Activated T-cell treated with anti-CD3 and anti-CD28 coated beads, Interleukin-2, amount 50 U/mL, for 24 hours (primary cell): ENCODE measurements at places on chromosomes 5 and 9.
A peak's percentile ranks its signal among the peaks of the same experiment; 100 is the strongest.

- DNase-seq: no peak
Observed at GRCh38 chr9:101508211-101508610, 25.4 kb upstream of the RNF20 start.

- DNase-seq: no peak
Observed at GRCh38 chr5:177070536-177071191, 16.1 kb upstream of the FGFR4 start.

DNA sequence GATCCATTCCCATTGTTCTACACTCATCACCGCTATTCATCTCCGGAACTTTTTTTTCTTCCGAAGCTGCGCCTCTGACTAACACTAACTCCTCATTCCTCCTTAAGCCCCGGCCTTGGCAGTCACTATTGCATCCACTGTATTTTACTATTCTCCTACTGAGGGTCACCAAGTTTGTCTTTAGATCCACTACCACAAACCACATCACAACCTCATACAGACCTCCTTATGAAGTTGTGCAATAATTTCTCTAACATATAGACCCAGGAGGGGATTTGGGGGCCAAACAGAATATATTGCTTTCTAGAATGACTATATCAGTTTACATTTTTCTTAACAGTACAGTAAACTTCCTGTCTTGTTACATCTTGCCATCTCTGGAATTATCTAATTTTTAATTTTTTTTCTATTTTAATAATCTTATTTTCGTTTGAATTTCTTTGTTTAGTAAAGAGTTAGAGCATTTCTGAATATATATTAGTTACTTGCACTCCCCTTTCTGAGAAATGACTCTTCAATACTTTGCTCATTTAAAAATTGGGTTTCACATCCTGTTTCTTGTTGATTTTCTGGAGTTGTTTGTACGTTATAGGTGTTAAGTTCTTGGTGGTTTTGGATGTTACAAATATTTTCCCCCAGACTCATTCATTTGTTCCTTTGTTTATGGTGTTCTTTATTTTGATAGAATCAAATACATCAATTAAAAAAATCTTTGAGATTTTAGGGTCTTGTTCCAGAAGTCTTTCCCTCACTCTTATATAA lies 37.1 kb downstream of the DMRT2 start:
- no peak for DNase-seq

DNA sequence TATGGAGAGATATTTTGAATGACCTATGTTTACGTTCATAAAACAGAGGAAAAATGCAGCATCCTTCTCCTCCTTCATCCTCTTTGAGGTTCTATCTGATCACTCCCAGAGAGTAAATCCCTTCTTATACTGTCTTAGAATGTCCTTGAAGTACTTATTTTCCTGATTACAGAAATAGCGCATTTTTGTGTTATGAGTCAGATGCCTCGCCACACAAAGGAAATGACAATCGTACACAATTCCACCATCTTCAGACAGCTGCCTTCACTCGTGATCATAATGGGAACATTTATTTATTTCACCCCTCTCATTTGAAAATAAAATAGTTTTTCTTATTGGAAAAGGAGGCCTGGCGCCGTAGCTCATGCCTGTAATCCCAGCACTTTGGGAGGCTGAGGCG lies 2.4 kb upstream of the GLT6D1 start:
- no peak for DNase-seq

GRCh38 chr5:61624553-61625136 lies 292.6 kb downstream of the ZSWIM6 start:
- no peak for DNase-seq

DNA sequence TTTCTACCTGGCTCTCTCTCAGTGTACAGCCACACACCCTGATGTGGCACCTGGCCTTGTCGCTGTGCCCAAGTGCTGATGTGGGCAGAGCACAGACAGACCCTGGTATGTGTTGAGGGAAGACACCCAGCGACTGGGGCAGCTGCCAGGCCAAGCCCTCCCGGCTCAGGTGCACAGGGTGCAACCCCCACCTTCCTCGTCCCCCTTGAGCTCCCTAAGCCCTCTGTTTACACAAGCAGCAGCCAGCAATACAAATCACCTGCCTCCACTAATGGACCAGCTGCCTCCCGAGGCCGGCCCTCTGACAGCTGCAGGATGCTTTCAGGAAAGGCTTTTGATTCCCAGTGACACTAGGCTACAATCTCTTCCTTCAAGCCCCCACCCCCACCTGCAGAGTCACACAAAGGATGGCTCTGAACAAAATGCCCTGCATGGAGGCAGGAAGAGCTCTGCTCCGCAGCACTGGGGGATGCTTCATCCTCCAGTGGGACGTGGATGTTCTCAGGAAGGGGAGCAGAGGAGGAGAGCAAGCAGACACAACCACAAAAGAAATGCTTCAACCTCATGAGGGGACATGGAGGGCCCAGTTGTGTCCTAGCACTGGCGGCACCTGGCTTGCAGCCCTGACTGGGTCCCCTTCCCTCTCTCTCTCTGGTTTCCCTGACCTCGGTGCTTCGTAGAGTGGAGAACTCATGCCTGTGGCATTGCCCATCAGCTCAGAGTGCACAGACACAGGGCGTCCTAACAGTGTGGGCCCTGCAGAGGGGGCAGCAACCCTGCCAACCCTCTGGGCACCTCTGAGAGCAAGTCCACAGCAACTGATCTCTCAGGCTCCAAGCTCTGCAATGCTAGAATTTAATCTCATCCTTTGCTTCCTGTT lies 140.8 kb downstream of the BARX1 start:
- DNase-seq: peak; percentile 19

DNA sequence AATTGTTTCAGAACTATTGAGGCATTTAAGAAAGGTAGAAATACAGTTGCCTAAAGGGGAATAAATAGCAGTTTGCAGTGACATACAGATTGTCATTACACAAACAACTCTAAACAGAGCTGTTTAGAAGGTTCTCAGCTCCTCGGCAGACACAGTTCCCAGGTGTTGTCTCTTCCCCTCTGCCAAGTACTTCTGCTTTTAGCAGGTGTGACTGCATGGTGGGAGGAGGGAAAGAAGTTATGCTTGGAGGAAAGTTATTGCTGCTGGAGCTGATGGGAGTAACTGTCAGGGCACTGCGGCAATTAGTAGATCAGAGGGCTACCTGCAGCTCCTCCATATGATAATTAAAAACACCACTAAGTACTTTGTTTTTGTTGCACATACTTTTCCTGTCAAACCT lies 14.5 kb downstream of the EDIL3 start:
- DNase-seq: no peak

DNA sequence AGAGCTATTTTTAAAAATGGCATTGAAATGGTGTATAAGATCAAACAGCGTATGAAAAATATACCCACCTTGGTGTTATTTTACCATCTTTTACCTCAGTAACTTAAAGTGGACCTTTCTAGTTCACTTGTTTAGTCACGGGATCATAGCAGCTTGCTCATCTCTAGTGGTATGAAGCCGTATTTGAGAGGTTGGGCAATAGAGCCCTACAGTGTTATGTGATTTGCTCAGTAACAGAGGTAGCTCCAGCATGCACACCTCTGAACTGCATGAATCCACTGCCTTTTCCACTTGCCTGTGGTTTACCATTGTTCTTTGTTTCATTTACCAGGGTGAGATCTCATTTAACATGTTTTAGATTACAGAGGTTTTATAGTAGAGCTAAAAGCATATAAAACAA lies 134.4 kb downstream of the ATG10 start:
- DNase-seq: no peak

DNA sequence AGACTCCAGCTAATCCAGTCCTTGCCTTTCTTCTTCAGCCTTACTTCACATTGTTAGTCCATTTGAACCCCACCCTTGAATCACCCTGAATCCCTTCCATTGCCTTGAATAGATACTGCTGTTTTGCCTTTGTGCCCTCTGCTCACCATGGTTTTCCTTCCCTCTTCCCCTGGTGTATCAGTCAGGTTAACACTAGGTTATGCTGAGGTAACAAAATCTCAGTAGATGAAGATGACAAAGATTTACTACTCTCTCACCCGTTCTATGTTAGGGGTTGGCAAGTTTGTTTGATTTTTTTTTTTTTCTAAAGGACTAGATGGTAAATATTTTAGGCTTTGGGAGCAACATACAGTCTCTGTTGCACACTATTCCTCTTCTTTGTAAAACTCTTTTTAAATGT lies 3.3 kb upstream of the VLDLR start:
- DNase-seq: no peak

DNA sequence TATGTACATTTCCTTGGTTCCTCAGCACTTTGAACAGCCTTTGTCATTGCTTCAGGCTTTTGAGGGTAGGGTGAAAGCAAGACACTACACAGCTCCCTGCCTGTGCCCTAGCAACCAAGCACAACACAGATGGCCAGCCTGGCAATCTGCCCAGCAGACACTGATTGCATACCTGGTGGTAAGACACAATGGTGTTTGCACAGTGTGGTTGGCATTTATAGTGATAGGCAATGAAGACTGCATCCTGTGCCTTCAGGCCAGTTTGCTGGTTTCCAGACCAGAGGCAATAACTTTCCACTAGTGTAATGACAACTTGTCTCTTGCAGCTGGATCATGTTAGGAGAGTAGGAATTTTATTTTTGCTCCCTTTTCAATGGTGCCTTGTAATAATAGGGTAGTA lies 144.5 kb upstream of the TNC start:
- no peak for DNase-seq

DNA sequence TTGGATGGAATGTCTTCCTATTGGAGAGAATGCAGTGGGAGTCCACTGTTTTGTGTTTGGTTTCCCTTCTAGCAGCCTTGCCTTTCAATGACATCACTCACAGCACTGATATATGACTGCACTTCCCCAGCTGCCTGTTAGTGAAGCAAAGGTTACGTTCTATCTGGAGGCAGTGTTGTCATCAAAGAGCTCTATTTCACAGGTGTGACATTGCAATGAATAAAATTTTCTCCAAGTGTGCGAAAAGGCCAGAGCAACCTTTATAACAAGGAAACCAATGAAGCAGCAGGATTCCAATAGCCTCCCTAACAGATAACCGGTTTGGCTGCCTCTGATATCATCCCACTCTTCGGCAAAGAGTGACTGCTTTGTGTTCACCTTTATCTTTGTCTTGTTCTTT lies 523.5 kb upstream of the ZNF608 start:
- no peak for DNase-seq

- no peak for DNase-seq
Observed at GRCh38 chr9:5112109-5112592, 73.3 kb downstream of the INSL6 start.

- no peak for DNase-seq
Observed at GRCh38 chr5:165457859-165458481, 1952.6 kb downstream of the MAT2B start.

DNA sequence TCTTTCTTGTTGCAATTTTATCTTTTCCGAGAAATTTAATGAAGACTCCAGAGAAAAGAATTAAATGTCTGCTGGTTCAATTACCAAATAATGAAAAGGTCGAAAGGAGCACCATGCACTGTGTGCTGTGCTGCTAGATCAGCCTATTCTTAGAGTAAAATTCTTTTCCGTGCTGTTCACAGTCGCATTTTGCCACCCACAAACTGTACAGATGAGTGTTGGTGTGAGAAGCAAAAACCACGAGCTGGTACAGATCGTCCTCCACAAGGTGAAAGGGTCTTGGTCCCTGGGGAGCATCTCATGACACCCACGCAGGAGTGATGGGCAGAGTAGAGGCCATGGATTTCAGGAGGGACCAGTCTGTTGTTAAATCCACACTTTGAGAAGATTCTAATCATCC lies 143.8 kb upstream of the PUM3 start:
- no peak for DNase-seq

DNA sequence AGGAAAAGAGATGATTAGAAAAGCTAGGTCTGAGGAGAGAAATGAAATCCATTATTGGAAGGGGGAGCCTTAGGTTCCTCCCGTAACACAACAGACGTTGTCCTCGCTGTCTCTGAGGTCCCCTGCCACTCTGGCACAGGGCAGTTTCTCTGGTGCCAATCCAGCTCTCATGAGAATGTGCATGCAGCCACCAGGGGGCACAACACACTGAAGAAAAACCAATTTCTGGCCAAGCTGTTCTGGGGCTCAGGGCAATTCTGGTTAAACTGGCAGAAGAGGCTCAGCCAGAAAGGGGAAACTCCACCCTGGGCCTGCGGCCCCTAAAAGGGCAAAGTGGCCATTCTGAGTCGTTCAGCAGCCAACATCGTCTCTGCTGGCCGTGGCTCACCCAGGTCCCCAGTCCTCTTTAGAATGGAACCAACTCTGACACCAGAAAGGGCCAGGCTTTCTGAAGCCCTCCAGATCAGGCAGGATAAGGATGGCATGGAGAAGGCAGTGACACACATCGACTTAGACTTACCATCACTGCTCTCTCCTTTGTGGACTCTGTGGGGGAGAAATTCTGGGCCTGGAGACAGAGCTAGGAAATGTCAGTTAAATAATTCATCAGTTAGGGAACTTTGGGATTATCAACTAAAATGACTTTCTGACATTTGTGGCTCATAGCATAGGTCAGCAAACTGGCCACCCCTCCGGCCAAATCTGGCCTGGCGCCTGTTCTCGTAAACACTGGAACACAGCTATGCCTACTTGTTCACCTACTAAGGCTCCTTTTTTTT lies 58.5 kb upstream of the GOLPH3 start:
- DNase-seq: peak; percentile 81

GRCh38 chr9:37350486-37351190 lies 71.9 kb upstream of the GRHPR start:
- DNase-seq: no peak

DNA sequence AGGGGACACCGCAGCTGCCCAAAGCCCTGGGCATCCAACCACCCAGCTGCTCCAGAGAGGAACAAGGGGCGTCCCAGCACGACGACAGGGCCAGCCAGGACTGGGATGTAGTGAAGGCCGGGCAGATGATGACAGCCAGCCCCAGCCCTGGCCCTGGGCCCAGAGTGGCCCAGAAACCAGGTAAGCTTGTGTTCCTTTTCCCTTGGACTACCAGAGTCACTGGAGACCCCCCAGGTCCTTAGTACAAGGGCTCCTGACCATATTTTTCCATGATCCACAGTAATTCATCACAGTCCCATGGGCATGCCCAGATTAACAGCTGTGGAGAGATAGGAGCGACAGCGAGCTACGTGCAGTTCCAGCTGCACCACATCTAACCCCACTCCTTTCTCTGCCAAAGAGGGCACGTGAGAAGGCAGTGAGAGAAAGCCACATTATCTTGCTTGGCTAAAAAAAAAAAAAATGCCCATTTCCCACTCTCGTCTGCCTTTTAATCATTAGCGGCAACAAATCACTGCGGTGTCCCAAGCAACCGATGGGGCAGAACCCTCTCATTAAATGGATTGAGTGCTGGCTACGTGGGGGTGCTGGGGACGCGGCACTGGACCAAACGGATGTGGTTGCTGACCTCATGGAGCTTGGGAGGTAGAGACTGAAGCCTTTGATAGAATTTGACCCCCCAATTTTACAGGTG lies 21.7 kb upstream of the SYNPO start:
- DNase-seq: no peak

GRCh38 chr5:94802450-94802849 lies 184.0 kb downstream of the SLF1 start:
- no peak for DNase-seq
